ENCODE measurements at places on chromosomes 16 and 17.

GRCh38 chr16:47732122-47732521 is 271.0 kb downstream of the PHKB start:
- DNase-seq, result no peak

DNA sequence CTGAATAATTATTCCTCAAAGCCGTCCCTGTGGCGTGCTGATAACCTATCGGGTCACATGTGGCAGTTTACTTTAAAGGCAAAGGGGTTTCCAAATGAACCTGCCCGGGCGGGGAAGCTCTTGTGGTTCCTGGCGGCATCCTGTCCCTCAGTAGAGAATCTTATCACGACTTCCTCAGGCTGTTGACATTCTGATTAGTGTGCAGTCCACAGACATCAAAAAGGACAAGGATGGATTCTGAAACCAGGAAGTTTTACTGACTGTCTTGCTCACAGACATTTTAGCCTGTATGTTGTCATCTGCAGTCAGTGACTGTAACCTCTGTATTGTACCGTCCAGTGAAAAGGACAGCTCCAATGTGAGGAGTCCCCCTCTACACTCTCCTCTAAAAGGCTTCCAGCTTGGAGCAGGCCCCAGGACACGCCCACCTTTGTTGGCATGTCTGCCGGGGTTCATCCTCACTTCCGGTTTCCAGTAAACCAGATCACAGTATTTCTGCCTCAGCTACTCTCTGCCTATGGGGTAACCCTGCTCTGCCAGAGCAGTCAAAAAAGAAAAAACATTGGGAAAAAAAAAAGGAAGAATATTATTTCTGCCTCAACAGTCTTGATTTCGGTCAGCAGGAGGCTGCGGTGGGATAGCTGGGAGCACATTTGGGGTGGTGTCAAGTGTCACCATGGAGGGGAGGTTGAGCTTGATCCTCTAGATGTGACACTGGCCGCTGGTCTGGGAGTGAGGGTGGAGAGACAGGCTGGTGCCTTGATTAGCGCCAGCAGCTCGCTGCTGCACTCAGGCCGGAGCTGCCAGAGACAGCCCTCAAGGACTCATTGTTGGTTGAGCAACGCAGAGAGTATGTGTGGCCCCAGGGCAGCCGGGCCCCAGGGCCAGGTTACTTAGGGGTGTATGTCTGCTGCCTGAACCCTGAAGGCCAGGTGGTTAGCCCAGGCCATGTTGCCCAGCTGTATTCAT is 89.0 kb upstream of the DNAH17 start:
- no peak for DNase-seq

DNA sequence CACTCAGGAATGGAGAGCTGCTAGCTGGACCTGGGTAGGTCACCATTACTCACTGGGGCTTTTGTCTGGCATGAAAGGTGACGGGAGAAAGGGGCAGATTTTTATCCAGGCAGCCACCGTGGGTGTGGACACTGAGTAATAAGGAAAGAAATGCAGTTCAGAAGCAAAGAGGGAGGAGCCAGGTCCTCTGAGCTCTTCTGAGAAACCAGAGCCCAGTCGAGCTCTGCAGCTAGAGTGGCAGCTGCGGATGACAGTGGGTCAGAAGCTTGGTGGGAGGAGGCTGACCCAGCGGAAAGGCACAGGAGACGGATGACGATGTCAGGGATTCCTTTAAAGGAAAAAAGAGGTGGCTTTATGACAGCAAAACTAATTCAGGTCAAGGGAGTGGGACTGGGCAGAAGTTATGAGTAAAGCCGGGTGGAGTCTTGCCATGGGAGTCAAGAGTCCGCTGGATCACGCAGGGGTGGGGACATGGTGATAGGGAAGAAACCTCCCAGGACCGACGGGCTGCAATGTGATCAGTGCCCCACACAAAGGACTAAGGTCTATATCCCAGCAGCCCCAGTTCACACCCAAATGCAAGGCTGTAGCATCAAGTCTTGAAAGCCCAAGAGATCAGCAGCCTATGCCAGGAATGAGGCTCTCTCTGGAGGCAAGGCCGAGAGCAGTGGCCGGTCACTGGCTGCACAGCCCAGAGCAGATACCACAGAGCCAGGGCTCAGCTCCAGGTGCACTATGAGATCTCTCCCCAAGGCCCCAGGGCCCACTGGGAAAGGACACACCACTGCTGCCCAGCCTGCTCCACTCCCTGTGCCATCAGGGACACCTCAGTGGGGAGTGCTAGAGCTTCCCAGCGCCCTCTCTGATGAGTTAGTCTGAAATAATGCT is 6.3 kb upstream of the MNT start:
- DNase-seq, result no peak

GRCh38 chr17:75241996-75242460 is 19.4 kb downstream of the GGA3 start:
- DNase-seq, result no peak

- DNase-seq, result no peak
Observed at GRCh38 chr17:37672548-37673078, 29.4 kb upstream of the DDX52 start.

DNA sequence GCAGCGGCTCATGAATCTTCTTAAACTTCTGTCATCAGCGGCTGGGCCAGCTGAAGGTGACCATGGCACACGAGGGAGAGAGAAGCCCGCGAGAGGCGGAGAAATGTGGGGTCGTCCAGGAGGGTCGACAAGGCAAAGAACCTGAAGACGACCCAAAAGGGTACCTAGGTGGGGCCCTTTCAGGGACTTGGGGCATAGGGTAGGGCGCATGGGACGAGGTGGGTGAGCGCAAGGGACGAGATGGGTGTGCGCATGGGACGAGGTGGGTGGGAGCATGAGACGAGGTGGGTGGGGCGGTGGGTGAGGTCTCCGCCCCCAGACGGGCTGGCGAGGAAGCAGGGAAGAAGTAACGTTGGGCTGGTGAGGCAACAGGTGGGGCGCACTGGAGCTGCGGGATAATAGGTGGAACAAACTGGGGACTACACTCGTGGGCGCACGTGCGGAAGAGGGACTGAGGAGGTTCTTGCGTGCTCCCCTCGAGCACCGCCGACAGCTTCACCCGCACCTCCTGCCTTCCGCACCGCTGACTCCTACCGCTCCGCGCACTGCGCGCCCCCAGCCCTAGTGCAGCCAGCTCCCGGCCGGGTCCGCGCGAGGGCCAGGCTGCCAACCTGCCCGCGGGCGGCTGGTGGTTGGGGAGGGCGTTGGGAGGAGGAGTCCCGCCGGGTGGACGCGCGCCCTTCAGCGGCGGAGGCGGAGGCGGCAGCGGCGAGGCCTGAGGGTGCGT is 23.2 kb upstream of the CRYM start:
- peak; percentile 38 for DNase-seq

GRCh38 chr17:73765824-73766563 is 121.7 kb upstream of the SDK2 start:
- no peak for DNase-seq

GRCh38 chr16:55283812-55284717 is 39.9 kb upstream of the IRX6 start:
- DNase-seq, result no peak

GRCh38 chr17:4566785-4567184 is 6.4 kb upstream of the GGT6 start:
- DNase-seq, result peak; percentile 33

GRCh38 chr16:59355704-59356103 is 621.6 kb upstream of the GOT2 start:
- DNase-seq, result no peak

DNA sequence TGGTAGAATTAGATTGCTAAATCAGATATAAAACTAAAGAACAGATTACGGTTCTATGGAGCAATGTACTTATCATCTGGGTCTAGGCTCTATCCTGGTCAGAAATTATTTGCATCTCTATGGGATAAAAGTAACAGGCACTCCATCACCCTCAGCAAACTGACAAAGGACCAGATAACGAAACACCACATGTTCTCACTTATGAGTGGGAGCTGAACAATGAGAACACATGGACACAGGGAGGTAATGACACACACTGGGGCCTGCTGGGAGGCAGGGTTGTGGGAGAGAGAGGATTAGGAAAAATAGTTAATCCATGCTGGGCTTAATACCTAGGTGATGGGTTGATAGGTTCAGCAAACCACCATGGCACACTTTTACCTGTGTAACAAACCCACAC is 61.9 kb downstream of the MPHOSPH6 start:
- no peak for DNase-seq

DNA sequence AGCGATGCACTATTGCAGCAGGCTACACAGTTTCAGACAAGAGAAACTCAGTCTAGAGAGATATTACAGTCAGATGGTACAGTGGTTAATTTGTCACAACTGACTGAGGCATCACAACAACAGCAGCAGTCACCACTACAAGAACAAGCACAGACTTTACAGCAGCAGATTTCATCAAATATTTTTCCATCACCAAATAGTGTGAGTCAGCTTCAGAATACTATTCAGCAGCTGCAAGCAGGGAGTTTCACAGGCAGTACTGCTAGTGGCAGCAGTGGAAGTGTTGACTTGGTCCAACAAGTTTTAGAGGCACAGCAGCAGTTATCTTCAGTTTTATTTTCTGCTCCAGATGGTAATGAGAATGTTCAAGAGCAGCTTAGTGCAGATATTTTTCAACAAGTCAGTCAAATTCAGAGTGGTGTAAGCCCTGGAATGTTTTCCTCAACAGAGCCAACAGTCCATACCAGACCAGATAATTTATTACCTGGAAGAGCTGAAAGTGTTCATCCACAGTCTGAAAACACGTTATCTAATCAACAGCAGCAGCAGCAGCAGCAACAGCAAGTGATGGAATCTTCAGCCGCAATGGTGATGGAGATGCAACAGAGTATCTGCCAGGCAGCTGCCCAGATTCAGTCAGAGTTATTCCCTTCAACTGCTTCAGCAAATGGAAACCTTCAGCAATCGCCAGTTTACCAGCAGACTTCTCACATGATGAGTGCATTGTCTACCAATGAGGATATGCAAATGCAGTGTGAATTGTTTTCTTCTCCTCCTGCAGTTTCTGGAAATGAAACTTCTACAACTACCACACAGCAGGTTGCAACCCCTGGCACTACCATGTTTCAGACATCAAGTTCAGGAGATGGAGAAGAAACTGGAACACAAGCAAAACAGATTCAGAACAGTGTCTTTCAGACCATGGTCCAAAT is 34.1 kb downstream of the NQO1 start:
- DNase-seq, result no peak

DNA sequence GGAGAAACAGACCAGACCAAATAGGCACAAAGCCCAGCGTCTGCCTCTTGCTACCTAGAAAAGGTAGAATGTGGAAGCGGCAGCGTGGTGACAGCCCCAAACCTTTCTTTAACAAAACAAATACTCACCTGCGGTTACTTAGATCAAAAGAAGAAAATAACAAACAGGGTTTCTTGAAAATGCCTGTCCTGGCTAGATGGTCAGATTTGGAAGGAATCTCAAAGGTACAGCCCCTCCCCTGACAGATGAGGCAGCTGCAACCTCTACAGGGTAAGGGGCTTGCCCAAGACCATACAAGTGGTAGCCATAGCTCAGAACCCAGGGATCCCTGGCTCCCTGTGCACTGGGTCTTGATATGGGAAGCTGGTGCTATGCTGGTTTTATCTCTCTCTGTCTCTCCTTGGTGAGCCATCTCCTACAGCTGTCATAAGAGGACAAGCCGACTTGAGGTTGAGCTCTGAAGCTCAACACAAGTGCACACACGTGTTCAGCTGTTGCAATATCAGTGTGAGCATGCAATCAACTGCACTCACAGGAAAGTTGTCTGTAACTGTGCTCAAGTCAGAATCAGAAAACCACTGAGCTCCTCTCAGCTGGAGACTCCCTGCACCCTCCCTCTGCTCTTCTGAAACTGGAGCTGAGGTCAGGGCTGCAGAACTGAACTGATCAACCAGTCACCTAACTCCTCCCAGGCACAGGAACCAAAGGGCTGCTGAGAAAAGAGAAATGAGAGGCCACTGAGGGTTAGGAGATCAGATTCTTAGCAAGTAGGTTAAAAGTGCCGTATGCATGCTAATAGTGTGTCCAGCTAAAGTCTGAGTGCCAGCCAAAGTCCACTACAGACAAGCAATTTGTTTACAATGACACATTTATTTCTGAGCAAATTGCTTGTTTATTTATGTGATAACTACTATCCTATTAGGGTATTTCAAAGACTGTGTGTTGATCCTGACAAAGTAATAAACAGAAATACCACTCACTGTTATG is 6.1 kb upstream of the RNF157 start:
- DNase-seq, result no peak

DNA sequence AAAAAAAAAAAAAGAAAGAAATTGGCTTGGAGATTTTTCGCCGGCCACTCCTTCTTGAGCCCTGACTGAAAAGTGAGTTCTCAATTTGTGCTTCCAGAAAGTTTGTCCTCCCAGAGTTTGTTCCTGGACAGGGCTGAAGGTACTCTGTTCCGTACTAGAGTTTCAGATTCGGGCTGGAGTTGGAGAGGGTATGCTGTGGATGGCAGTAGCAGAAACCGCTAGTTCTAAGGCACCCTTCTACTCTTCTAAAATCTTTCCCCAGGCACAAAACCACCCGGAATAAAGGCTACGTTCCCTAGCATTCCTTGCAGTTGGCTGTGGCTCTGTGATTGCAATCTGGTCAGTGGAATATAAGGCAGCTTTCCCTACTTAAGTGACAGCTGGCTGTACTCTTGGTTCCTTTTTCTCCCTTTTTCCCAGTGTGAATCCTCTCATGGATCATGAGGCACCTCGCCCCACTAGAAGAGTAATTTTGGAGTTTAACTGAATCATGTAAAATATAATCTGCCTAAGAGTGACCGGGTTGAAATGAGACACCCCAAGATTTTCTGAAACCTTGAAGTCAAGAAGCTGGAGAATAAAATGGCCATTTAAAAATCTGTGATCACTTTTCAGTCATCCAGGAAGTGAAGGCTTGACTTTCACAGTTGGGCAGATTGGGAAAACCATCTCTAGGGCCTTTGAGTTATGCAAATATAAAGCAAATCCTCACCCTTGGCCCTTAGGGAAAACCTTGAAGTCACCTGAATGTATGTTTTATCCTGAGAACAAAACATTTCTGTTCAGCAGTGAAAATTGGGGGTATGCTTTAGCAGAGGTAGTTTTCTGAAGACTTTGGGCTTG is 901 bp upstream of the HEATR6 start:
- no peak for DNase-seq

DNA sequence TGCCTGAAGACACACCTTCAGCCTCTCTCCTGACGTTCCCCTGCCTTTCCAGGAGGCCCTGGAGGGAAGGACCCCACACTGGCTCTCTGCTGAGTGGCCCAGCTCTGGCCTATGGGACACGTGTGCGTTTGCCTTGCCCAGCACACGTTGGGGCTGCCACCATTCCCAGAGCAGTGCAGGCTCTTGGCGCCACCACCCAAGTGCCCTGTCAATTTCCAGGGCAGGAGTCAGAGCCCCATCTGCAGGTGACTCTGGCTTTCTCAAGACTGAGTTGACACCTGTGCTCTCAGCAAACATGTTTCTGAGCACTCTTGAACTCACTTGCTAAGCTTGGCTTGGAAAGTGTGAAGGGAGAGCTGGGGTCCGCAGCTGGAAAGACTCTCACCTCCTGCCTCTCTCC is 4.7 kb upstream of the IRF8 start:
- DNase-seq, result peak; percentile 4

- no peak for DNase-seq
Observed at GRCh38 chr16:9128346-9129342, 37.2 kb downstream of the HAPSTR1 start.

GRCh38 chr16:3001316-3001715 is 11.4 kb upstream of the CLDN9 start:
- DNase-seq, result no peak
